ENCODE measurements at places on chromosomes 4 and X. TPM values are rescaled to one million over a fixed set of nuclear protein-coding genes. Genes with fewer than 3 reads are reported as not detected.

DNA sequence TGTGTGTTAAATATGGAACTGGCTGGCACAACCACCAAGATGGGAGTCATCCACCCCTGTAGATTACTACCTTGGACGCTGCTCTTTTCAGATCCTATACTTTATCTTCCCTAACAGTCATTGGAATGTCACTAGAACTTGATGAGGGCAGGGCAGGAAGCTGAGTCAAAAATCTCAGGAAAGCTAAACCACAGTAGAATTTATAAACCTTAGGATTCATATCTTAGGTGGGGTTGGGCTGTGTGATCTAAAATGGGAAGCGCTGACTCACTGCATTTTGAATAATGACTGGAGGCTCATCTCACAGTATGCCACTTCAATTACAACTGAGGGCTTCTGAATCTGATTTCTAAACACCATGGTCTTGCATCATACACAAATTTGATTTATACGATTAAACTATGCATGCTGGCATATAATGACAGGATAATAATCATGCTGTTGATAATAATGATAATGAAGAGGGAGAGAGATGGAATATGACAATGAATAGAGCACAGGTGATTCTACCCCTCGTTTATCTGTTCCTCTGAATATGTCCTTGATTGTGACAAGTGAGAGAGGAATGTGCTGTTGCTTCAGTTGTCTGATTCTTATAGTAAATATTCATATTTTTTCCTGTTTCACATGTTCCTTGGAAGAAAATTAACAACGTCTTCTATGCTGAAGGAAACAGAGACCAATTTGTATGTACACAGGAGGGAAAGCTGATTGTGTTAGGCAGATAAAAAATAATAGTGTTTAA is 270.3 kb upstream of the HS3ST1 start:
- no peak overlapping the region for H3K27ac ChIP-seq
- no peaks in the 10 kb centered on the region for H3K27me3 ChIP-seq
- no peak overlapping the region for H3K4me3 ChIP-seq
- H3K36me3 ChIP-seq: peaks cover 17% of the 10 kb centered on the region

- no peak overlapping the region for H3K4me3 ChIP-seq
- no peaks in the 10 kb centered on the region for H3K4me1 ChIP-seq
Measured at GRCh38 chr4:2891294-2891693, 47.6 kb downstream of the ADD1 start.

- H3K27me3 ChIP-seq: no peaks in the 10 kb centered on the region
- peaks cover 24% of the 10 kb centered on the region for H3K36me3 ChIP-seq
- H3K4me3 ChIP-seq: no peak overlapping the region
- DNase-seq: no peak
Measured at GRCh38 chr4:187294861-187295260, 571.2 kb upstream of the FAT1 start.

DNA sequence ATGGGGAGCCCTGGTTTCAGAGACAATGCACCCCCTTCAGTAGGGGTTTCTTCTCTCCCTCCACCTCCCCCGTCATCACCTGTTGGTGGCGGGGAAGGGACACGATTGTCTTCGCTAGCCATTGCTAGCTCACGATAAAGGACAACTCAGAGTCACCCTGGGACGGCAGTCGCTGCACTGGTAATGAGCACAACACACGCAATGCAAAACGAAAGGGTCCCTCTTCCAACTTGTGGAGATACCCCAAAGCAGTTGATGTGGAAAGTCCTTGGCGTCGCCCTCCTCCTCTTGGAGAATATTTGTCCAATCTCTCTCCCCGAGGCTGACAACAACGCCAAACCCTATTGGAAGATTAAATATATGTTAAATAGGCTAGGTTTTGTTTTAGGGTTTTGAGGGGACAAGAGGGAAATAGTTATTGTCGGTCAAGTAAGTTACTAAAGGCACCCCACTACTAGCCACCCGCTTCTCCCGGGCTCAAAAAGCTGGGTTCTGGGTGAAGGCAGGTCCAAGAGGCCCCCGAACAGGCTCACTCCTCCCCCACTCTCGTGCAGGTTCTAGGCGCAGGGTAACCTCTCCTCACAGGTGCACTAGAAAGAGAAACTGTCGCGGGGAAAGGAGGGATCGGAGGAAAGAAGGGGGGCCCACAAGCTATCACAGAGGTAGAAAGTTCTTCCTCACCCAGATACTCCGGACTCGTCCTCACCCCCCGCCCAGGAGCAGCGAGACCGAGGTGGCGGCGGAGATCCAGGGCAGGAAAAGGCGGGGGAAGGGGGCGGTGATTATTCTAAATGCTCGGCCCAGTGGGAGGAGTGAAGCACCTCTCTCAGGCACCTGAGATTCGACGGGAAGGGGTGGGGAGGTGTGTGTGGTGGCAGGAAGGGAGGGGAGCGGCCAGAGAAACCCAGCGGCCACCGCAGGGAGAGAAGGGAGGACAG is at the start of gene LRBA:
Gene LRBA, minus strand, starts transcription at position 764 of the 938 bp plus-strand sequence. Its CDS starts 642 bp downstream, at position 122.
- peaks cover 17% of the 10 kb centered on the region for H3K36me3 ChIP-seq
- peak within 1 kb of the TSS; percentile 96 for H3K4me3 ChIP-seq
- peaks cover 20% of the 10 kb centered on the region for H3K4me1 ChIP-seq
- H3K27me3 ChIP-seq: no peaks in the 10 kb centered on the region
- peak; percentile 92 for DNase-seq

GRCh38 chrX:124680287-124680686 is 333.9 kb downstream of the SH2D1A start:
- no peaks in the 10 kb centered on the region for H3K36me3 ChIP-seq
- no peak overlapping the region for H3K4me3 ChIP-seq
- H3K4me1 ChIP-seq: no peaks in the 10 kb centered on the region
- H3K27me3 ChIP-seq: no peaks in the 10 kb centered on the region
- H3K27ac ChIP-seq: no peak overlapping the region

Gene CCDC158
- total RNA-seq: 0.05 TPM

Gene ADGRA3
- total RNA-seq: 48.3 TPM

Gene UGT2B11
- total RNA-seq: not detected

Gene GPC4
- total RNA-seq: 120 TPM

Gene VCX3B
- total RNA-seq: not detected

Data from WTC11 (cell line).